ENCODE measurements at places on chromosomes 6 and 20.

DNA sequence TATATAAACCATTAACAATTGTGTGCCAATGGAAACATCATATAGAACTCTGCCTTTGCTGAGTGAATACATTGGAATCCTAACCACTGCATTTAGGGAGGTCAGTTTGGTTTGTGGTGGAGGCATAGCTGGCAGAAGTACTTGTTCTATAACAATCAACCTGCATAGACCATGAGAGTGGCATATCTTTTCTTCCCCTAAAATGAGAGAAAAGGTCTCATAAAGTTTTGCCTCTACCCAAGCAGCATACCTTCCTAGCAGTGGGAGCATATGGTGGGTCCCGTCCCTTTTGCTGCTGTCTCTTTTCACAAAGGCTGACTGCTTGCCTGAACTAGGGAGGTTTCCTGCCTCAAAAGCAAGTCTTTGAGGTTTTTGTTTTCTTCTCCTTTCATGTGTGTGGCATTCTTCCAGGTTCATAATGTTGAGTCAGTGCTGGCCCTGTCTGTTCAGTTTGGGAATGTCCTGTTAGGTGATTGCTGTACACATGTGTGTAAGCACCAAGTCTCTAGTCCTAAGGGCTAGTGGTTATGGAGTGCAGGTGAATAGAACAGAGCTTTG lies 61.2 kb upstream of the SUPT3H start:
- no peak for DNase-seq

GRCh38 chr6:44278774-44279697 lies 8.8 kb downstream of the TMEM151B start:
- DNase-seq = no peak

DNA sequence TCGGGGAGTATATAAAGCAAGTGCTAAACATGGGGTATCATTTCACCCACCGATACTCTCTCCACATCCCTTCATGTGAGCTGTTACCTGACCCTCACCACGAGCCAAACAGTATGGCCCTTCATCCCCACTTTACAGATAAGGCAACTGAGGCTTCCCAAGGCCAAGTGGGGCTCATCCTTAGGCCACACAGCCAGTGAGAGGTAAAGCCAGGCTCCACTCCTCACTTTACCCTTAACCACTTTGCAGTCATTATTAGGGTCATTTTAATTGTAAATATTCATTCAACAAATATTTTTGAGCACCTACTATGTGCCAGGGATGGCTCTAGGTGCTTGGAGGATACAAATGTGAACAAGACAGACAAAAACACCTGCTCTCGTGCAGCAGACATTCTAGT lies 7.0 kb downstream of the SIRPA start:
- no peak for DNase-seq

DNA sequence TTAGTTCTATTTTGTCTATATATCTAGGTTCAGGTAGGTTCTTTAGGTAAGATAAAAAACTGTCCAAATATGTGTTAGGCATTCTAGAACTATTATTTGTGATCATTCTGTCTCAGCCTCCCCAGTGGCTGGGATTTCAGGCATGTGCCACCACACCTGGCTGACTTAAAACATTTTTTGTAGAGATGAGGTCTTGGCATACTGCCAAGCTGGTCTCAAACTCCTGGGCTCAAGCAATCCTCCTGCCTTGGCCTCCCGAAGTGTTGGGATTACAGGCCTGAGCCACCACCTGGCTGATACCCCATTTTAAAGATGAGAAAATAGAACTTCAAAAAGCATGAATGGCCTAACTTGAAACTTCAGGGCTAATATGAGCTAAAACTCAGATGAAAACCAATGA lies 33.9 kb downstream of the LHFPL5 start:
- no peak for DNase-seq

DNA sequence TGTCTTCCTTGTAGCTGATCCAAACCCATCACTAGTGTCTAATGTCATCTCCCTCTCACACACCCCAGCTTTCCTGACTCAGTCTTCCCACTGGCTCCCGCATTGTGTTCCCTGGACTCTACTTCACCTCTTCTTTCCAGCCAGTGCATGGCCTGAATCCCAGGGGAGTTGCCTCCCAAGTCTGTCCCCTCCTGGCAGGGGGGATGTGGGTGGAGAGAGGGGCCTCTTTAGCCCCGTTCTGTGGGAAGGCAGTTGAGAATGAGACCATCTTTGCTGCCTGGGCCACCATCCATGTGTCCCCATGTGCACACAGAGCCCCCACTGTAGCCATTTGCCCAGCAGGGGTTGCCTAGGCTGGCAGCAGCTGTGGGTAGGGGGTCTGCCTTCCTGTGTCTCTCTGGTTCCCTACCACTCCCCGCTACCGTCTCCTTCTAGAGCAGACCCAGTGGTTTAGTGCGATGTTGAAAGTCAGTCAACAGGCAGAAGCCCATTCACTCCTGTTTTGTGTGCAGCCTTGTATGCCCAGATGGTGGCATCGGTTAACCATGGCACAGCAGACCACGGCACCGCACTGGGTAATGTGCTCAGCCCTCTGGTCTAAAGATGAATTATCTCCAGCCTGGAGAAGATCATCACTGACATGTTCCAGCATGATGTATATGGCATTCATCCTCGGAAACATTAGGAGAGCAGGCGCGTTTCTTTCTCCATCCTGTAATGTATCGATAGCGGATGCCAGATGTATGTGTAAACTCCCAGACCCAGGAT lies 178.8 kb upstream of the SNX9 start:
- no peak for DNase-seq

Data from eye (tissue), 1 donor.